ENCODE measurements at places on chromosomes 16 and 17.
A peak's percentile ranks its signal among the peaks of the same experiment; 100 is the strongest.

DNA sequence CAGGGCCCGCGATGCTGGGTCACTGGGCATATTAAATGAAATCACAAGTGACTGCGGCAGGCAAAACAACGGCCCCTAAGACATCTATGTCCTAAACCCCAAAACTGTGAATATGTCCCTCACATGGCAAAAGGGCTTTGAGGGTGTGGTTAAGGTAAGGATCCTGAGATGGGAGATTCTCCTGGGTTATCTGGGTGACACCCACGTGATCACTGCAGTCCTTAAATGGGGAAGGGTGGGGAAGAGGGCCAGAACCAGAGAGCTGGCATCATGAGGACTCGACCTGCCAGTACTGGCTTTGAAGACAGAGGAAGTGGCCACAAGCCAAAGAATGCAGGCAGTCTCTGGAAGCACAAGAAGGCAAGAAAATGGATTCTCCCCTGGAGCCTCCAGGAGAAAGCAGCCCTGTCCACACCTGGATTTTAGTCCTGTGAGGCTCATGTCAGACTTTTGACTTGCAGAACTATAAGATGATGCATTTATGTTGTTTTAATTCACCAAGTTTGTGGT lies 12.5 kb downstream of the COTL1 start:
- no peak for DNase-seq

- no peak for DNase-seq
These were observed 4.2 kb downstream of the CSNK1D start for GRCh38 chr17:82269138-82269881.

DNA sequence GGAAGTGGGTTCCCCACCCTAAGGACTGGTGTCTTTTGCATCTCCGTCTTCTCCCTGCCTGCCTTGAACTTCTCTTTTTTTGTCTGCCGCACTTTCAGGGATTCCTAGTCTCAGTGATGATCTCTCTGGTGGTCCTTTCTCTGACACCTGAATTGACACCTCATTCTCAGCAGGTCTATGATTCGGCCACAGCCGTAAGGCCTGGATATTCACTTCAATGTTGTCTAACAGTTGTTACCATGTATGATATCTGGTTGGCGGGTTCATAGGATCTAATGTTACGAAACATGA lies 25.1 kb upstream of the SLC47A1 start:
- no peak for DNase-seq

DNA sequence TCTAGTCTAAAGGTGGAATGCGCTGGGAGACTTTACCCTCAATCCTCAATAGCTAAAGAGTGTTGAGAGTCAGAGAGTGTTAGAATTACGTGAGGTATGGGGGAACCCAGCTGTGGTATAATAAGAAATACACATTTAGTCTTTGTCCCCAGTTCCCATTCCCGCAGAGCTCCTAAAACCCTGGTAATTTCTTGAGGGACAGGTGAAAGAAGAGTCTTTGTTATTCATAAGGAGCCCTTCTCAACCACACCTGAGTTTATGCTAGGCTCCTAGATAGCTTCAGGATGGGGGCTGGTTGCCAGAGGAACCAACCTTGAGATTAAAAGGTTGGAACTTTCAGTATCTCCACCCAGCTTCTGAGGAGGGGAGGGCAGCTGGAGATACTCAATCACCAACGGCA lies 5.8 kb downstream of the ZNF18 start:
- no peak for DNase-seq

GRCh38 chr17:48463526-48463925 lies 33.5 kb upstream of the SKAP1 start:
- DNase-seq: no peak

DNA sequence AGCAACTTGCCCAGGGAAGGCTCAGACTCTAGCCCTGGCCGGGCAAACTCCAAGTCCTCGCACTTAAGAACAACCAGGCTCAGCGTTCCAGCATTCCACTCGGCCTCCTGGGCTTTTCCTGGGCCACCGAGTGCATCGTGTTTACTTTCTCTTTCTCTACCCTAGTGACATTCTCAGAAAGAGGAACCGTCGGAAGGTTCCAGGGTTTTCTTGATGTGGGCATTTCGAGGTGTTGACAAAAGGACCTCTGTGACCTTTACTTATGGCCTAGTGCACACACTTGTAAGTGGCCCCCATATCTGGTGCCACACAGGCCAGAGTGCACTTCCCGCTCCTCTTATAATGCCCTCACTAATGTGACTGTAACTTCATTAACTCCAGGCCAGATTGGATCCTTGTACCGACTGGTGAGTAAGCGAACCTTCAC lies 3.1 kb upstream of the BANP start:
- no peak for DNase-seq

- no peak for DNase-seq
These were observed 276.7 kb downstream of the PARN start for GRCh38 chr16:14353340-14353739.

DNA sequence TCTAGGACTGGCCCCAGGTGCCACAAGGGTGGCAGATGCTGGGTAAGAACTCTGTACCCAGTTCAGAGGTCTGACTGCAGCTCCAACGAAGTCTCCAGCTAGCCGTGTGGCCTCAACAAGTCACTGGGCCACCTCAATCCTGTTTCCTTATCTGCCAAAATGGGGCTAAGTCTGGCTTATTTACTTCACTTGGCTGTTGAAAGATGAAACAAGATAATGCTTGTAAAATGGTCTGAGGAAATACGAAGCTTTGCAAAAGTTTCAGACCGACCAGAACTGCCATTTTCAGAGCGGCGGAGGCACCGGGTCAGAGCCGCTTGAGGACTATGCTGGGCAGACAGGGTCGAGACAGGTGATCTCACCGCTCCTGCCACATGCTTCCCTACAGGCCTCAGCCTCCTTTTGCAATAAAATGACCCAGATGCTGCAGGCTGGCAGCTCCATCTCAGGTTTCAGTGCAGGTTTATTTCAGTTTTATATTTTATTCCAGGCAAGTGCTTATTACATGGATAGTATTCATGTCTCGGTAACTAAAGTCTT lies 17.2 kb downstream of the MNT start:
- no peak for DNase-seq

DNA sequence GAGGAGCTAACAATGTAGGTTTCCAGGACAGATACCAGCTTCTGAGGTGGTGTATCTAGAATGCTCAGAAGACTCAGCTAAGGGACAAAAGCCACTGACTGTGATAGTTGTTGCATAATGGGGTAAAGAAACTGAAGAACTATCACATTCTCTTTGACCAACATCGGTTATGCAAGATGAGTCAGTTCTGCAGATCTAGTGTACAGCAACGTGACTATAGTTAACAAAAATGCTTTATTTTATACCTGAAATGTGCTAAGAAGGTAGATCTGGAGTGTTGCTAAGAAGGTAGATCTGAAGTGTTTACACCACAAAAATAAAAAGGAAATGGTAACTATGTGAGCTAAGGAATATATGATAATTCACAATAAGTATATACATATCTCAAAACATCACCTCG lies 2.5 kb downstream of the KRTAP9-6 start:
- DNase-seq: no peak

GRCh38 chr17:32120141-32120540 lies 22.2 kb upstream of the RHOT1 start:
- DNase-seq: no peak

- peak; percentile 29 for DNase-seq
These were observed 4.4 kb upstream of the CBFB start for GRCh38 chr16:67024384-67025209.

GRCh38 chr17:38867968-38868816 lies 1.7 kb upstream of the LASP1 start:
- DNase-seq: no peak

DNA sequence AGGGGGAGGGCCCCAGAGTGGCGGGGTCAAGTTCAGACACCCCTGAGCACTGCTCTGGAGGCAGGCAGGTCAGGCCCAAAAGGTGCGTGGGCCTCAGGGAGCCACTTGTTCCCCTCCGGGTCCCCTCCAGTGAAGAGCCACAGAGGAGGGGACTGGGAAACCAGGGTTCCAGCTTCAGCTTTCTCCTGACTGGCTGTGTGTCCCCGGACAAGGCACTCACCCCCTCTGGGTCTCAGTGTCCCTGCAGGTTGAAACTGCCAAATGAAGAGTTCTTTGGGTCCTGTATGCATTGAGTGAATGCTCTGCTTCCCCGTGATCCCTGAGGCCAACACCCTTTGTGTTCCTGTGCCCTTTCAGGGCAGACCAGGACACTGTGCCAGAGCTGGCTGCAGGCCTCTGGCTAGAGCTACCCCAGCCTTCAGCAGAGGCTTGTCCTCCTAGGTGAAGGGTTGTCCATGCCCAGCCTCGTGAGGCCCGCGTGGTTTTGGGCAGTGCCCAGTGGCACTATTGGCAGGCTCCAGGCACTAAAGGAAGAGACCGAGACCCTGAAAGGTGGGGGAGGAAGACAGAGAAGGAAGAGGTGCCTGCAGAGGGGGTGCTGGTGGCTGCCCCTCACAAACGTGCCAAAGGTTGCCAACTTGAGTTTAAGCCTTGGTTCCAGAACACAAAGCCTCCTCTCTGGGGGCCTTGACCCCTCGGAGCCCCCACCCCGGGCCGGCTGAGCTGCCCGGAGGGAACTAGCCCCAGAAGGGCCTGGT lies 13.3 kb upstream of the WNT3 start:
- no peak for DNase-seq

DNA sequence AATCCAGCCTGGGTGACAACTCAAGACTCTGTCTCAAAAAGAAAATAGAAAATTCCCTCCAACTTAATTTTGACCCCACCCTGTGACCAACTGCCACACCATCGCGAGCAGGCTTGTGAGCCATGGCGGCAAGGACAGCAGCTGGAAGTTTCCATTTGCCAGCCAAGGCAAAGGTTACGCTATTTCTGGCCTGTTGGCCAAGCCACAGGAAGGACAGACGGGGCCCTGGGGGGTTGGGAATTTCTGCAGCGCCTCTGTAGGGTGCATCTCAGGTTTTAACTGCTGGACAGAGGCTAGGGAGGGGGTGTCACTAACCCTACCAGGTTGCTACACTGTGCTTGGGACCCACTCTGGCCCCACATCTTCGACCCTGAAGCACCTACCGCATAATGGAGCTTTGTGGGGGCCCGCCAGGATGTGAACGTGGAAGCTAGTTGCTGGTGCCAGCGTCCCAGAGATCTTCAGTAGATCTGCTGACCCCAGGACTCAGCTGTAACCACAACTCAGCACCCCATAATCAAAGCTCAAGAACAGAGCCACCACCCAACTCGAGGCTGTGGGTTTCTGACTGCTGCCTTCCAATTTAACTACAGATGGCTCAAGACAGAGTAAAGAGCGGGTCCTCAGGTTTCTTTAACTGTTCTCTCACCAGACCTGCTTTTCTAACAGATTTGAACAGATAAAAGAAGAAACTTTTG lies 10.9 kb downstream of the KIFC3 start:
- no peak for DNase-seq

DNA sequence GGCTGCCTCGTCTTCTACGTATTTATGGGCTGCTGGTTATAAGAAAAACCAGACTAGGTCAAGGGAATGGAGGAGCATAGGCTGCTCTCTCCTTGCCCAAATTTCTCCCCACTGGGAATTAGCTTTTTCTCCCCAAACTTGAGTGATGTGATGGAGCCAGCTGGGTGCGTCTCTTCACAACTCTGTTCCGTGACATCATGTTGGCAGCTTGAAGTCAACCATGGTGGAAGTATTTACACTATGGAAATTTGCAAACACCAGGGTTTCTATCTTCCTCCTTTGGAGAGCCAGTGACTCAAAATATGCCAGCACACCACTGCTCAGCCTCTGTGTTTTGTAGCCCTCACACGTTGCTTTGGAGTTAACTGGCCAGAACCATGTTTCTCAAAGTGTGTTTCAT lies 78.1 kb downstream of the OR1D5 start:
- no peak for DNase-seq

DNA sequence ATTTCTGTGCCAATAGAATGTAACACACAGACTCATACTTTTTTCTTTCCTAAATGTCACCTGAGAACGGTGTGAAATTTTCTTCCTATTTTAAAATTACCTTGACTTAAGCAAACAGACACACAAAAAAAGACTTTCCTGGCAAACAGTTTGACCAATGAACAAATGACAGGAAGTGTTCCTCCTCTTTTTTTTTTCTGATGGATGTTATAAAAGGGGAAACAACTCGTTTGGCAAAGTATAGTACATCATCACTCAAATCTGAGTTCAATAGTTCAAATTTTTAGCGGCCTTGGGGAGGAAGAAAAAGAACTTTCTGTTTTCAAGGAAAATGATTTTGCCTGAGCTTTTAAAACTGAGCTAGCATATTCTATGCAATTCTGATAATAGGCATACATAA lies 19.8 kb downstream of the HS3ST3A1 start:
- no peak for DNase-seq

GRCh38 chr16:19242987-19243575 lies 42.5 kb upstream of the CLEC19A start:
- no peak for DNase-seq

DNA sequence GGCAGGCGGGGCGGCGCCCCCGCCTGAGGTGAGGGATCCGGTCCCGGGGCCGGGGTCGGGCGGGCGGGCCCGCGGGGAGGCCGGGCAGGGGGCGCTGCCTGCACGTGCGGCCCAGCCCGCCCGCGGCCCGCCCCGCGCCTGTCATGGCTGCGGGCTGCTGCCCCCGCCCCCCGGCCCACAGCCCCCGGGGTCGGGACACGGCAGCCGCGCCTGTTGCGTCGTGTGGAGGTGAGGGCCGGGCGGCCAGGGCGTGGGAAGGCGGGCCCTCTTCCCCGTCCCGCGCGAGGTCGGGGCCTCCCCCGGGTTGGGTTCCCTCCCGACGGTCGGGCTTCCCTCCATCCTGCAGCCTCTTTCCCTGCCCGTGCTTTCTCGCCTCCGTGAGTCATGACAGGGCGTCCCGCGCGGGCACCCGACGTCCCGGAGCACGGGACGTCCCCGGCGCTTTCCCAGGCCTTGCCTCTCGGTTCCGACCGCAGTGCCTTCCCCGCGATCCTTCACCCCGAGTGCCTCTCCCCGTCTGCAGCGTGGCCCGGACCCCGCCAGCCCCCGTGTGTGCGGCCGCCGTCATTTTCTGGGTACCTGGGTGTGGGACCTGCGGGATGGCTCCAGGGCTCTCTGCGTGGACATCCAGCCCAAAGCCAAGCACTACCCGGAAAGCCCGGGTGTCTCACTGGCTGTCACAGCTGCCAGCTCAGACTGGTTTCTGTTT lies 76.7 kb downstream of the CHD9 start:
- DNase-seq: peak; percentile 84

- DNase-seq: peak; percentile 25
These were observed 53.4 kb downstream of the PIMREG start for GRCh38 chr17:6497496-6498221.

DNA sequence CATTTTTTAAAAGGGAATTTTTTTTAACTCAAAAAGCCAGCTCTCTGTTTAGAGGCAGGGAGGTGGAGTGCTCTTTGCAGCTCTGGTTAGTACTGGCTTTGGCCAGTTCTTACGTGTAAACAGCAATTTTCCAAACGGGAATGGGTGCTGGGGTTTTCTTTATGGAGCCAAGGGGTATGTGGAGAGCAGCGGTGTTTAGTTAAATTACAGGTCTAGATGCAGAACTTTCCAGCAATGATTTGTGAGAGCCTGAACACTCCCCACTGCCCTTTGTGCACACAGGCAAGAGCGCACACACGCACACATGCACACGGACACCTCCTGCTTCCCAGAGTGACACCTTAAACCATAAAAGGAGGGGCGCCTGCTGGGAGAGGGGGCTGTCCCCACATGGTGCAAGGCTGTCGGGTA lies 140.2 kb downstream of the MSI2 start:
- no peak for DNase-seq

Data from Peyer's patch (tissue), 4 donors.